ENCODE measurements at places on chromosomes 6 and 20. TPM values are rescaled to one million over a fixed set of nuclear protein-coding genes. Genes with fewer than 3 reads are reported as not detected.

DNA sequence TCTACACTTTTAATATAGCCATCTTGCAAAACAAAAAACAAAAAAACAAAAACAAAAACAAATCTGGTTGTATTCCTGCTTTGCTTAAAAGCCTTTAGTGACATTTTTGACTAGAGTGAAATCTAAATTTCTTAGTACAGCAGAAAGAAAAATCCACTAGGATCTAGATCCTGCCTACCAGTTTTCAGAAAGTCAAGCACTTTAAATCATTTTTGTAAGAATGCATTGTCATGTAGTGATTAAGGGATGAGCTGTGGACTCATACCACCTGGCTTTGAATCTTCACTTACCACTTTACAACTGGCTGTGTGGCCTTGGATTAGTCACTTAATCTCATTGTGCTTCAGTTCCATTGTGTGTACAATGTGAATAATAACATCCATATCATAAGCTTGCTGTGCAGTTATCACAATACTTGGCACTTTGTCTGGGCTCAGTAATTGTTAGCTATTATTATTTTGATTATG lies 4.0 kb downstream of the MKKS start:
- H3K4me3 ChIP-seq = no peak overlapping the region
- peaks cover 48% of the 10 kb centered on the region for H3K4me1 ChIP-seq
- peaks cover 3% of the 10 kb centered on the region for H3K36me3 ChIP-seq
- no peaks in the 10 kb centered on the region for H3K27me3 ChIP-seq
- no peak overlapping the region for H3K27ac ChIP-seq
- no peak for DNase-seq

SLC22A2 gene
- total RNA-seq = 0.39 TPM

GRCh38 chr20:37669062-37669772 lies 24.6 kb upstream of the CTNNBL1 start:
- H3K4me1 ChIP-seq = no peaks in the 10 kb centered on the region
- no peak overlapping the region for H3K27ac ChIP-seq
- no peak for DNase-seq

DNA sequence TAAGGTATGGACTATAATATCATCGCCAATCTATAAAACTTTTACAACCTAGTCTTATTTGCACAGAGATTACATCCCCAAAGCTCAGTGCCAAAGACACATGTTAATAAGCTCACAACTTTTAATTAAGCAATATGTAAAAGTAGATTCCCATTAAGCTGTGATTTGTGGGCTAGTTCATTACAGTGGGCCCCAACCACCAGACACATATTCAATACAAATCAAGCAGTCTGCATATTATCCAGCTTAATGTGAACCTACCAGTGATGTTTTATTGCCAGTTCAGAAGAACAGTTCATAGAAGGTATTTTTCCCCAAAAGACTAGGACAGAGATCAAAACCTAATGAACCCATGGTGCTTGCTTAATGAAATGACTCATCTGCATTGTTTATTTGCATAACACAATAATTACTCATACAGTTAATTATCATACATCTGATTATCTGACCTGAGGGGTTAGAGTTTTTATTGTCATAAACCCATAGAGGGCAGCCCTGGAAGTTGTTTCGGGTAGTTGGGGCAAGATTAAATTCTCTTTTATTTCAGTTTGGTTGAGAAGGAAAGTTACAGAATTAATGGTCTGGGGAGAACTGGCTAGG lies 831.0 kb downstream of the TFAP2A start:
- H3K4me1 ChIP-seq = no peaks in the 10 kb centered on the region
- no peak overlapping the region for H3K27ac ChIP-seq
- H3K27me3 ChIP-seq = no peaks in the 10 kb centered on the region
- DNase-seq = no peak
- no peak overlapping the region for H3K4me3 ChIP-seq
- no peaks in the 10 kb centered on the region for H3K36me3 ChIP-seq

RIPPLY2 gene
- not detected for total RNA-seq

TP53TG5 gene
- not detected for total RNA-seq

UNC5CL gene
- 0.43 TPM for total RNA-seq

TMEM200A gene
- total RNA-seq = 0.18 TPM

DNA sequence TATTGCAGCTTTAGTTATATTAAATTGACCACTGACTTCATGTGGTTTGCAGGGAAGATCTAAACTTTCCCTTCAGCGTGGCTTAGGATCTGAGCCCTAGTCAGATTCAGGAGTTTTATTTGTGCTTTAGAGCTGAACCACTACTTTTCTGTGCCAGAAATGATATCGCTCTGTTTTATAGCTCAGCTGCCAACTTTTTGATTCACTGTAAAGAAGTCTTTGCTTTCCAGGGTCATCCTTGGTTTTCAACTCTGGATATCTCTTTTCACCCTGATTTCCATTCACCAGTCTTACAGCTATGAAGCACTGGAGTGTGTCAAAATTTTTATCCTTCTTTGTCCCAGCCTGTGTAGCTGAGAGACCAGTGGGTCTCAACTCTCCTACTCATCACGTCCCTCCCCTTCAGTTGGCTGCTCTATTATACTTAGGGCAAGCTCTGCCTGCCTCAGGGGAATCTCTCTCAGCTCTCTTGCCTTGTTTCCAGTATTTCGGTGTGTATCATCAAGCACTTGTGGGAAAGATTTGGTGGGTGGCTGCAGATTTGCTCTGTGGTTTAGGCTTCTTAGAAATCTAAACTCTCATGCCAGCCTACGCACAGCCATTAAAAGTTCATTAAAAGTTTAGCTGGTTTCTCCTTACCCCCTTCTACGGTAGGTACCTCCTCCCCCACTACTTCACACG lies 425.5 kb downstream of the TENT5A start:
- H3K27ac ChIP-seq = no peak overlapping the region
- H3K36me3 ChIP-seq = no peaks in the 10 kb centered on the region
- DNase-seq = no peak
- H3K4me1 ChIP-seq = no peaks in the 10 kb centered on the region
- no peak overlapping the region for H3K4me3 ChIP-seq
- no peaks in the 10 kb centered on the region for H3K27me3 ChIP-seq

GRCh38 chr6:15434263-15434662 lies 188.4 kb downstream of the JARID2 start:
- no peak overlapping the region for H3K27ac ChIP-seq
- no peak overlapping the region for H3K4me3 ChIP-seq
- H3K4me1 ChIP-seq = peaks cover 48% of the 10 kb centered on the region
- H3K27me3 ChIP-seq = no peaks in the 10 kb centered on the region
- DNase-seq = no peak

All from psoas muscle (tissue), 8 donors.